ENCODE measurements at places on chromosomes 1 and 21. TPM values are rescaled to one million over a fixed set of nuclear protein-coding genes. Genes with fewer than 3 reads are reported as not detected.

IFNLR1 gene
- 5.8 TPM for total RNA-seq

TNNT2 gene
- 0.68 TPM for total RNA-seq

BSND gene
- under 0.01 TPM for total RNA-seq

CRYAA gene
- total RNA-seq, result not detected

CSF3R gene
- total RNA-seq, result not detected

SAMD11 gene
- total RNA-seq, result under 0.01 TPM

TNFSF18 gene
- total RNA-seq, result not detected

CNTN2 gene
- total RNA-seq, result not detected

ZNF692 gene
- 21.4 TPM for total RNA-seq

CELA3A gene
- total RNA-seq, result not detected

CCDC185 gene
- total RNA-seq, result not detected

NBPF4 gene
- total RNA-seq, result 0.14 TPM

IVL gene
- total RNA-seq, result 18.8 TPM

OR2L5 gene
- total RNA-seq, result not detected

Measured in nasal cavity respiratory epithelium epithelial cell of viscerocranial mucosa (primary cell).